Activated CD8-positive, alpha-beta memory T cell treated with anti-CD3 and anti-CD28 coated beads for 36 hours (primary cell): ENCODE measurements at places on chromosomes 16 and 17. TPM values are rescaled to one million over a fixed set of nuclear protein-coding genes. Genes with fewer than 3 reads are reported as not detected.

The FOXC2 gene
- not detected for total RNA-seq

The TBC1D3G gene
- total RNA-seq: not detected

The LITAFD gene
- total RNA-seq: not detected

The PTGES3L gene
- total RNA-seq: 0.63 TPM

The KIFC3 gene
- total RNA-seq: 3.0 TPM

The CHST4 gene
- not detected for total RNA-seq

The LPO gene
- total RNA-seq: not detected

The FOXL1 gene
- total RNA-seq: not detected

The GPS2 gene
- 68.8 TPM for total RNA-seq

The CACNG5 gene
- not detected for total RNA-seq

The CHP2 gene
- total RNA-seq: not detected

The SLC26A11 gene
- total RNA-seq: 4.9 TPM

The NPLOC4 gene
- total RNA-seq: 114 TPM

The SYT17 gene
- total RNA-seq: not detected

The ESRP2 gene
- 0.27 TPM for total RNA-seq

The CEP95 gene
- 31.7 TPM for total RNA-seq

The HBA2 gene
- total RNA-seq: not detected

The CIBAR2 gene
- total RNA-seq: not detected

The NETO2 gene
- total RNA-seq: 20.6 TPM

The SMTNL2 gene
- not detected for total RNA-seq

The HSPB9 gene
- 0.13 TPM for total RNA-seq

The KCNJ2 gene
- total RNA-seq: not detected

The GNAO1 gene
- total RNA-seq: 4.9 TPM

The TANC2 gene
- total RNA-seq: 5.4 TPM

The MPP2 gene
- total RNA-seq: 1.7 TPM

The SPNS2 gene
- 0.42 TPM for total RNA-seq

The GPR142 gene
- not detected for total RNA-seq

The KCNJ18 gene
- total RNA-seq: not detected

The MEOX1 gene
- total RNA-seq: 0.55 TPM

The LLGL2 gene
- total RNA-seq: 13.1 TPM

The CES1 gene
- total RNA-seq: not detected

The TBX6 gene
- 1.5 TPM for total RNA-seq

The PRSS36 gene
- 0.31 TPM for total RNA-seq

The HAGH gene
- total RNA-seq: 35.8 TPM

The KRT36 gene
- not detected for total RNA-seq

The VTN gene
- 0.38 TPM for total RNA-seq

The ASB16 gene
- 0.15 TPM for total RNA-seq

The IST1 gene
- 153 TPM for total RNA-seq

The SPAG9 gene
- 42.0 TPM for total RNA-seq

The KRT39 gene
- not detected for total RNA-seq

The SEZ6L2 gene
- 0.13 TPM for total RNA-seq

The RGS11 gene
- not detected for total RNA-seq

The KRTAP9-4 gene
- not detected for total RNA-seq

The HS3ST2 gene
- total RNA-seq: not detected

The KRTAP2-1 gene
- total RNA-seq: not detected

The ZPBP2 gene
- 0.42 TPM for total RNA-seq

The ACSM3 gene
- total RNA-seq: 10.7 TPM

The MT1F gene
- 9.6 TPM for total RNA-seq

The PROCA1 gene
- 4.8 TPM for total RNA-seq

The ANKFN1 gene
- not detected for total RNA-seq

The ABCC11 gene
- total RNA-seq: 0.15 TPM

The TOP2A gene
- total RNA-seq: 159 TPM

The KRTAP1-1 gene
- not detected for total RNA-seq

The EMP2 gene
- not detected for total RNA-seq
